Activated T-helper 1 cell treated with anti-CD3 and anti-CD28 coated beads, Interleukin-2, amount 50 U/mL, for 16 hours (primary cell): ENCODE measurements at places on chromosomes 12 and 14.

GRCh38 chr14:85093631-85094330 is 436.2 kb upstream of the FLRT2 start:
- no peak for DNase-seq

GRCh38 chr14:94907626-94908261 is 137.8 kb upstream of the GSC start:
- DNase-seq, result no peak

GRCh38 chr14:24954037-24954699 is 95.8 kb downstream of the STXBP6 start:
- DNase-seq, result no peak

GRCh38 chr14:51860825-51861499 is 550 bp downstream of the GNG2 start:
- DNase-seq, result no peak

DNA sequence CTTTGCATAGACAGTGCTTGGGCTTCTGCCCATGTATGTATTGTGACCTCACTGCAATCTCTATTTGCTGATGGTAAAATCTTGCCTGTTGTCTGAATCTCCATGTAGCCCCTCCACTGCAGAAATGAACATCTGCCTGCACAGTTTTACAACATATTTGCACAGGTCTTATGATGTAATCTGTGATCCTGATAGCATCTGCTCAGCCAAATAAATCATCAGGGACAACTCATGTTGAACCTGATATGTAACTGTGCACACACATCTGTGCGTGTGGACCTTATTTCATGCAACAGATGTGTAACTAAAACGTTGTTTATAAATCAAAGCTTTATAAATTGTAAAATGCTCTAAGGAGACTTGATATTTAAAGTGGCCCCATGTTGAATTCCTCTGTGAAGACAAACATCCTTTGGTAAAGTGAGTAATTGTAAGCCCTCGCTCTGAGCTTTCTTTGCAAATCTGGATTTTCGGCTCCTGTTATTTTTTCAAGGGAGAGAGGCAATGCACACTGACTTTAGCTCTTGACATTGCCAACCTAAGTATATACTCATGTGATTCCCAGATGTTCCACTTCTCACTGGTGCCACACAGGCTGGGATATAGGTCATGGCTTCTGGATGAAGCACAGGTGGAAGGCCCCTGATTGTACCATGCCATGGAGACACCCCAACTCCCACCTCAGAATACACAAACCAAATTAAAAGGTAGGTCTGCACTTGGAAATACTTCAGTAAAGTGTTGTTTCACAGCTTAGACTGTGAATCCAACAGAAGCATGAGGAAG is 371.3 kb downstream of the GRIN2B start:
- DNase-seq, result no peak

DNA sequence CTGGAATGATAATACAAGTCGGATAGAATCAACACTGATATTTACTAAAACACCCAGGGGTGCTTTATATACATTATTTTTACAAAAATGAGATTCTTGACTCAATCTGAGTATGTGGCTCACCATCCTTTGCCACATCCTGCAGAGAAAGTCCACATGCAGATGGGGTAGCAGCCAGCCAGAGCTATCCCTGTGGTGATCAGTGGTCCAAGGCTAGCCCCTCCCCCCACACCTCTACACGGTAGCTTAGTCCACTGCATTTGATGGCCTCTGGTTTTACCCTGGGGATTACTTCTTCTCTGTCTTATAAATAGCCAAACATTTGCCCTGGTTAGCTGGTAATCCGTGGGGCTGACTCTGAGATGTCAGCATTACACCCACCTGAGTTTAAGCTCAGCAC is 28.1 kb upstream of the TTC7B start:
- no peak for DNase-seq

DNA sequence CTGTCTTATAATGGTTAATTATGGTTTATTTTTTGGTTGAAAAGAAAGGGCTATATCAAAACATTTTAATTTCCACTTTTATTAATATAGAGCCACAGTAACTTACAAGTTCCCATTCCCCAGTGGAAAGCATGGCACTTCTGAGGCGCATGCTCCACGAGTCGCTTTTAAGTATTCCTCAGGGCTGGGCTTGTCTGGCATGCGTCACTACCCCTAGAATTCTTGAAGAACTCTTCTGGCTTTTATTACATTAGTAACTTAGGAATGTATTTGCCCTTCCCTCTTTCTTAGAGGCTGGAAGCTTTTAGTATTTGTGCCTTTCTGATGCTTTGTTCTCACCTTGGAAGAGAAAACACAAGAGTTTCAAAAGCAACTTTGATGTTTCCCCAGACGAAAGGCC is 81.1 kb downstream of the ESR2 start:
- DNase-seq, result no peak

DNA sequence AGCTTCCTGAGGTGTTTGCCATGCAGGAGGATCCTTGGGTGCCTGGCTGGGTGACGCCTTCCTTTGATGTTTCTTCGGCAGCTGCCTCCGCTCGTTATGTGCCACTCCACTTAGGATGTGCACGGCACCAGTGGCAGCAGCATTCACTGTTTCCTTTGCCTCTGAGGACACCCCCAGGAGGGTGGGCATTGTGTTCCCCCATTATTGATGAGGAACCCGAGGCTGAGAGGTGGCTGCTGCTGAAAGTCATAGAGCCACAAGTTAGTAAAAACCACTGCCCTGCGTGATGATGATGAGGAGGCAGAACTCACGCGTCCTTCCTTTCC is 41.2 kb downstream of the EP400 start:
- DNase-seq, result no peak

GRCh38 chr14:67442139-67442906 is 30.4 kb upstream of the PLEK2 start:
- no peak for DNase-seq
